ELF-1 (cell line): ENCODE measurements at places on chromosomes 5 and 9.

- no peak for DNase-seq
Observed at GRCh38 chr9:15421532-15421931, 1.1 kb upstream of the SNAPC3 start.

DNA sequence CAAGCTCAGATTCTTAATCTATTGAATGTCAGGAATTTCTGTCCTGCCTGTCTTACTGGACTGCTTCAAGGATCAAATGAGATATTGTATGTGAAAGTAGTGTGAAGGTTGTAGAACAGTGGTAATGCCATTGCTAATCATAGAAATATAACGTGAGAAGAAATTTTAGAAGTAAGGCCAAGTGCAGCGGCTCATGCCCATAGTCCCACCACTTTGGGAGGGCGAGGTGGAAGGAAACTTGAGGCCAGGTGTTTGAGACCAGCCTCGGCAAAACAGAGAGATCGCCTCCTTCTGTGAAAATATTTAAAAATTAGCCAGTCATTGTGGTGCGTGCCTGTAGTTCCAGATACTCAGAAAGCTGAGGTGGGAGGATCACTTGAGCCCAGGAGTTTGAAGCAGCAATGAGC lies 5.1 kb upstream of the HSPA5 start:
- DNase-seq: no peak

GRCh38 chr5:59099270-59099994 lies 516.6 kb downstream of the RAB3C start:
- no peak for DNase-seq

DNA sequence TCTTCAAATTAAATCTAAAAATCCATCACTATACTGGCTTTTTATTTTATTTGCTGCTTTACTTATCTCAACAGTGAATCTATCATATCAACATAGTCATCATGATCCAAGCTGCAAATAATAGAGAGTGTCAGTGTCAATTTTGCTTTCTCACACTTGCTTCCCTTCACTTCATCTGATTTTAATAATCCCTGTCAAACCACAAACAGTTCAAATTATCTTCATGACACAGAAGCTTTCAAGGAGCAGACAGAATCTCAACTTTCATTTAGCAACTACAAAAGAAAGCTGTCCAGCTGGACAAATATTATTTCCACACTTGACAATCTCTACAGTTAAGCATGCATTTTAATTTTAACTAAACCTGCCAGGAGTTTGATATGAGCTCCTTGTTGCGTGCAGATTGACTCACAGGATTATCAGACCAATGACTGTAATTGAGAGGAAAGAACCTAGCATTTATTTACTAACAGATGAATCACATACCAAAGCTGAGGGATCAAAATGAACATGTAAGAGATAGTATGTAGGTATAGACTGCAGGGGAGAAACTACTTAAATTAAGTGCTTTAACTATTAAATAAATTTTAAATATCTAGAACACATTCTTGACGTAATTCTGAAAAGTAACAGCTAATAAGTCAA lies 56.0 kb downstream of the KIAA0825 start:
- no peak for DNase-seq

- no peak for DNase-seq
Observed at GRCh38 chr5:119316086-119316485, 39.7 kb upstream of the TNFAIP8 start.

DNA sequence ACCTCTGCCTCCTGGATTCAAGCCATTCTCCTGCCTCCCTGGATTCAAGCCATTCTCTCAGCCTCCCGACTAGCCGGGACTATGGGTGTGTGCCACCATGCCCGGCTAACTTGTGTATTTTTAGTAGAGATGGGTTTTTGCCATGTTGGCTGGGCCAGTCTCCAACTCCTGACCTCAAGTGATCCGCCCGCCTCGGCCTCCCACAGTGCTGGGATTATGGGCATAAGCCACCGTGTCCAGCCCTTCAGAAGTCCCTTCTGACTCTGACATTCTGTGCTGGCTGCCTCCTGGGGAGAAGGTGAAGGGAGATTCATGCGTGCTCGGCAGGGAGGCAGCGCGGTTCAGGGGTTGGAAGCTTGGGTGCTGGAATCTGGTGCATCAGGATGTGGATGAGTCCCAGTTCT lies 28.8 kb downstream of the PRRX2 start:
- DNase-seq: no peak

DNA sequence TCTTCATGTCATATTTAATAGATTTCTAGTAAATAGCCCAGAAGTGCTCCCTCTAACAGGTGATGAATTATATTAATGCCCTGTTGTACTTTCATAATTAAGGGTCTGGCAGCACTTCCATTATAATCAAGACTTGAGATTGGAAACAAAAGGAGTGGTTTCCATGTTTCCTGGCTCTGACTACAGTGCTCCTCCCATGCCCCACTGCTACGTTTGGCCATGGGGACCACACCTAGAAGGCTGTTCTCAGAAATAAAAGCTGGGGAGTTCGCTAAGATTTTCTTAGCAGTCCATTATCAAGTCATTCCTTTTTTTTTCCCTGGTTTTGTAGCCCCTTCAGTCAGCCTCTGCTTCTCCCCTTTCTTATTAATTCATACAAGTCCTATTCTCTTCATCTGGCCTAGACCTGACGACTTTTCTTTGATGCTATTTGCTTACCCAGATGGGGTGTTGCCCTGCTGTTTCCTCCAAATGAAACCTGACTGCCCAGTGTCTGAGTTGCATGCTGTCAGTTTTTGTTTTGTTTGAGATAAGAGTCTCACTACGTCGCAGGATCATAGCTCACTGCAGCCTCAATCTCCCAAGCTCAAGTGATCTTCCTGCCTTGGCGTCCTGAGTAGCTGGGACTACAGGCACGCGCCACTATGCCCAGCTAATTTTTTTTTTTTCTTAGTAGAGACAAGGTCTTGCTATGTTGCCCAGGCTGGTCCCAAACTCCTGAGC lies 312.1 kb upstream of the EFNA5 start:
- DNase-seq: no peak

- DNase-seq: no peak
Observed at GRCh38 chr9:115182264-115182663, 64.3 kb upstream of the TNC start.

- DNase-seq: no peak
Observed at GRCh38 chr5:84381502-84382362, 2.9 kb downstream of the EDIL3 start.

DNA sequence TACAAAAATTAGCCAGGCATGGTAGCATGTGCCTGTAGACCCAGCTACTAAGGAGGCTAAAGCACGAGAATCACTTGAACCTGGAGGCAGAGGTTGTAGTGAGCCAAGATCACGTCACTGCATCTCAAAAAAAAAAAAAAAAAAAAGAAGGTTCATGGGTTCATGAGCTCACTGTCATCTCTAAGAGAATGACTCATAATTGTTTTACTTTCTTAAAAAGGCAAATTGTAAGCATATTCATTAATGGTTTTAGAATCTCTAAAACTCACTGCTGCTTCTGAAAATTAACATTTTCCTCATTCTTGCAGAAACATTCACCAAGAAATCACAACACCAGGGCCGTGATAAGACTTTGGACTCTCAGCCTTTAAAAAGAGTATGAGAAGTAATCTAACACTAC lies 103.6 kb downstream of the GNA14 start:
- DNase-seq: no peak

GRCh38 chr9:132241840-132242620 lies 80.2 kb downstream of the NTNG2 start:
- DNase-seq: peak; percentile 16

DNA sequence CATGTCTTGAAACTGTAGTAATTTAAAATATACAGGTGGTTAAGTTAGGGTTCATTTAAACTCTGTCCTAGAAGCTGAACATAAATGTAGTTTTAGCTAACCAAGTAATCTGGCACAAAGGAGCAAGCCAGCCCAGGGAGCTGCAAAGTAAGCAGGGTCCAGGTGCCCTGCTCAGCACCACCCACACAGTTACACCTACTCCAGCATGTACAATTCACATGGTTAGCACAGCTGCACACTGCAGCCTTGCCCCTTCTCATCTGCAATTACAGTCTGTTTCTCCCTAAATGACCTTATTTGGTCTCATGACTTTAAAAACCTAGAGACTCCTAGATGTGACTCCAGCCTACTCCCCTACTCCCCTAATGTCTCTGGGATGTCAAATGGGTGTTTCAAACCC lies 128.4 kb downstream of the EPB41L4A start:
- DNase-seq: no peak

DNA sequence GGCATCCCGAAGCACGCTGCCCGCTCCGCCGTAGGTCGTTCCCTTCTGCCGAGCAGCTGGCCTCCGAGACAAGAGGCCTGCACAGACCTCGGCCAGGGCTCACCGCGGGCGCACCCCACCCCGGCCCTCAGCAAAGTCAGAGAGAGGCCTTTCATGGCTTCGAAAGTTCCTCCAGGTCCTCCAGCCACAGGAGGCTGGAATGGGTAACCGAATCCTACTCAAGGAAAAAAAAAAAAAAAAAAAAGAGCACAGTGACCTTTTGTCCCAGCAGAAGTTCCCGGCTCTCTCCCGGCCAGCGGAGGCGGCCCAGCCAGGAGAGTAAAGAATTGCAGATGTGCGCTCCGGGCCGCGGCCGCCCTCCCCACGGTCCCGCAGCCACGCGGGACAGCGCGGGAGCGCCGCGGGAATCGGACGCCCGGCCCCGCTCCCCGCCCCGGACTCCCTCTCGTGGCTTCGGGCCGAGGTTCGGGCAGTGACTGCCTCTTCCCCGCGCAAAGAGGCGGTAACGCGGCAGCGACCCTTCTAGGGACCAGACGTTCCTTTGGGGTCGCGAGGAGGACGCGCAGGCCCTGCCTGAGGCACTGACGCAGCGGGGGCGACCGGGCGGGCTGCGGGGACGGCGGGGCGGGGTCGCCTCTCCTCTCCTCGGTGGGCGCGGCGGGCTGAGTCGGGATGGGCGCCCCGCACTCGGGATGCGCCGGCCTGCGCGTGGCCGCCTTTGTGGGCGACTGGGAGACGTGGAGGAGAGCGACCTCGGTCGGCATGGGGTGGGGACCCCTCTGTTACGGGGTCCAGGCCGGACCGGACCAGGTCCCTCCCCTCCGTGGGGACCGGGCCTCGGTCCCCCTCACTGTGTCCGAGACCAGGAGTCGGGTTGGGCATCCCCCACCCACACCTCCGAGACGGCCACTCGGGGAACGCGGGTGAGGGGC lies 754 bp downstream of the GFPT2 start:
- DNase-seq: peak; percentile 65

- DNase-seq: no peak
Observed at GRCh38 chr5:174177976-174178605, 132.6 kb downstream of the NSG2 start.

DNA sequence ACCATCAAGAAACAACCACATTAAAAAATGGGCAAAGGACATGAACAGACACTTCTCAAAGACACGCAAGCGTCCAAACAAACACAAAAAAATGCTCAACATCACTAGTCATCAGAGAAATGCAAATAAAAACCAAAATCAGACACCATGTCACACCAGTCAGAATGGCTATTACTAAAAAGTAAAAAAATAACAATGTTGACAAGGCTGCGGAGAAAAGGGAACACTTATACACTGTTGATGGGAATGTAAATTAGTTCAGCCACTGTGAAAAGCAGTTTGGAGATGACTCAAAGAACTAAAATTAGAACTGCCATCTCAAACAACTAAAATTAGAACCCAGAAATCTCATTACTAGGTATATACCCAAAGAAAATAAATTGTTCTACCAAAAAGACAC lies 80.4 kb downstream of the CAAP1 start:
- DNase-seq: no peak

DNA sequence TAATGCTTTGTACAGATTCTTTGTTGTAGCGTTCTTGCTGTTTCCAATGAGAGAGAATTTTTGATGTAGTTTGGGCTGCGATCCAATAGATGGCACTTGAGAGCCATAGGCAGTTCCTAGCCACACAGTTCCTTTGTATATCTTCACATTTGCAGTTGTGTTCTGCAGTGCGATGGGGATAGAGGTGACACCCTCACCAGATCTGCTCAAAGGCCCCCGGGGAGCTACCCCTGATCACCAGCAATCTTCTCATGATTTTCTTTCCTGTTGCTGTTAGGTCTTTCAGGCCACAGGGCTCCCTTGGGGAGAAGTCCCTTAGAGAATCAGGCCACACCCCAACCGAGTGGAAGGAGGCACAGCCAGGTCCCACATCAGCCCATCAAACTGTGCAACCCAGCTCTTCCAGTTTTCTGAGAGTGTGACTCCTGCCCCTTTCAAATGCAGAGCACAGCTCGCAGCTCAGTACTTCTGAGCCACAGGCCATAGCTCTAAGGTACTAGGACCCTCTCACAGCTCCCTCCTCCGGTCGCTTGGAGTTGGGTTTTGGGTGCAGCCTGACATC lies 353.7 kb downstream of the SLCO4C1 start:
- DNase-seq: peak; percentile 70

GRCh38 chr5:151682751-151683331 lies 3.9 kb downstream of the SPARC start:
- DNase-seq: peak; percentile 28

- no peak for DNase-seq
Observed at GRCh38 chr9:84659313-84659712, 10.2 kb upstream of the NTRK2 start.

GRCh38 chr5:40204144-40204543 lies 475.6 kb upstream of the PTGER4 start:
- no peak for DNase-seq

GRCh38 chr5:20615888-20616563 lies 628.0 kb upstream of the CDH18 start:
- no peak for DNase-seq

GRCh38 chr5:74342948-74343682 lies 297.4 kb downstream of the ENC1 start:
- no peak for DNase-seq

GRCh38 chr5:64210866-64211265 lies 45.2 kb downstream of the RNF180 start:
- no peak for DNase-seq

GRCh38 chr9:134410071-134410834 lies 84.0 kb downstream of the RXRA start:
- DNase-seq: no peak

DNA sequence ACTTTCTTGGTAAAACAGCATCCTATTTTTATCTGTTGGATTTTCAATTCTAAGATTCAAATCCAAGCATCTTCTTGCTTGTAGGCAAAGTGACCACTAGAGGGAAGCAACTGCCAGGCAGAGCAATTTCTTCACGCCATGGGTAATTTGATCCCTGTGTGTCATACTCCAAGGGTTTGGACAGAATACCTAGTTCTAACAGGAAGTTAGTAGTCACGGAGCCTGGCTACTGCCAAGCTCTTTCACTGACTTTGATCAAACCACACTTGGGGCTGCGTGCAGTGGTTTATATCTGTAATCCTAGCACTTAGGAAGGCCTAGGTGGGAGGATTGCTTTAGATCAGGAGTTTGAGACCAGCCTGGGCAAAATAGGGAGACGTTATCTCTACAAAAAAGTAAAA lies 473.6 kb upstream of the TNC start:
- peak; percentile 80 for DNase-seq
